Lung (tissue), 17 donors: ENCODE measurements at places on chromosomes 3 and 15. TPM values are rescaled to one million over a fixed set of nuclear protein-coding genes. Genes with fewer than 3 reads are reported as not detected.
A peak's percentile ranks its signal among the peaks of the same experiment; 100 is the strongest.

TLE3 gene
- total RNA-seq, result 74.4 TPM

GRCh38 chr15:68411343-68411675 is 20.7 kb downstream of the ITGA11 start:
- DNase-seq, result no peak
- H3K4me1 ChIP-seq, result no peaks in the 10 kb centered on the region
- no peak overlapping the region for H3K4me3 ChIP-seq
- H3K27ac ChIP-seq, result no peak overlapping the region
- H3K27me3 ChIP-seq, result peaks cover 3% of the 10 kb centered on the region
- H3K36me3 ChIP-seq, result no peaks in the 10 kb centered on the region

SERINC4 gene
- total RNA-seq, result 0.18 TPM

DNA sequence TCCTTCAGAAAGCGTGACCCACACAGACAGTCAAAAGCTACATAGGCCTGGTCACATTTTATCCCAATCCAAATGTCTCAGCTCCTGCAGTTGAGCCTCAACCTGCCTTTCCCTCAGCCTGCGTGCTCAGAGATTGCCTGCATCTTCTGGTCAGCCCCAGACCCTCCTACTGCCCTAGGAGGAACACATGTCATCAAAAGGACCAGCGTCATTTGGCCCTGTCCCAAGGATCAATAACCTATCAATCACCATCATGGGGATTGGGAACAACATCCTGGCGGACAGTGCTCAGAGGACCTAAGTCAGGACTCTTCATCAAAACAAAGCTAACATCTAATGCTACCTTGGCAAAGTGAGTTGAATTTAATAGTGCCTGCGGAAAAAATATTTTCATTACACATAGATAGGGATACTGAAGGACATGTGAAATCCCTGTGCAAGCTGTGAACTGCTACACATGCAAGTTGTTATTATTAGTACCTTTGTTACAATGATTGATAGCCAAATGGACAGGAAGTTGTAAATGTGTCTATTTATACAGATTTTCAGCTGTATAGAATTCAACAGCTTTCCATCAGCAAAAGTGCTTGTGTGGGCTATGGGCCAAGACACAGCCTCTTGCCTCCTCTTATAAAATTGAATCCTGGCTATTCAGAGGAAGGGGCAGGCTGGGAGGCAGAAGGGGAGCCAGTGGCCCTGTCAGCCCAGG is 47.7 kb downstream of the UMPS start:
- H3K4me1 ChIP-seq, result peaks cover 30% of the 10 kb centered on the region
- no peak overlapping the region for H3K4me3 ChIP-seq
- no peaks in the 10 kb centered on the region for H3K27me3 ChIP-seq
- DNase-seq, result no peak

SLITRK3 gene
- total RNA-seq, result 0.68 TPM

DNA sequence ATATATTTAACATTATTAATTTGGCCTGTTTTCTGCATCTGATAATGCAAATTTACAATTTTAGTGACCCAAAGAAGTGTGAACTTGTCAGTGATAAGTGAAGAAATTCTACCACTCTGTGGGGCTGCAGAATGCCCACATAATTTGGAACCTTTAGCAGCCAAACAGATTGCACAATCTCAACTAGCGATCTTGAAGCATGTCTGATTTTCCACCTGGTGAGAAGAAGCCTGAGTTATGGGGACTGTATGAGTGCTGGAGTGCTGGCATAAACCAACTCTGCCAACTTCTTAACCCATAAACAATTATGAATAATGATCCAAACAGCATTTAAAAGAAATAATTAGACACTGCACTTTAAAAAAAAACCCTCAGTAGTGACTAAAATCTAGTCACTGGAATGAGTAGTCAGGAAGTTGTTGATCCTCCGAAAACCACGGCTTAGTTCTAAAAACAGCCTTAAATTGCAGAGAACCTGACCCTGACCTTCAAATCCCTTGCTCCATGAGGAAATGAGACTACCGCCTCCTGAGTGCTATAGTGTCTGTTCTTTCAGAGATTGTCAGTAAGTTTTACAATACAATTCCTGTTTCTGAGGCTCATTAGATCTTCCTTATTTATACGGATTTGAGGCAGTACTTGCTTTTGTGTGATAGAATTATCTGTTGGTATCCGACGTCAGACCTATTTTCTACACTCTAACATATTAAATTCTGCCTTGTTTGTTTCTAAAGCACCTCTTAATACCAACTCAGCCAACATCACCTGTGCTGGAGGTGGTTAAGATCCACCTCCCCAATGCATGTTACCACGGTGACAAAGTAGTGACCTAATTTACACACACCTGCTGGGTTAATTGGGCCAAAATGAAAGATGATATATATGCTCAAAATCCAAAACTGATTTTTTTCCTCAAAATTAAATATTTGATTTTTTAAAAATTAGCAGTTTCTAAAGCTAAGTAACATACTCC is 267.7 kb downstream of the ZBTB20 start:
- no peaks in the 10 kb centered on the region for H3K27me3 ChIP-seq
- no peak for DNase-seq
- no peaks in the 10 kb centered on the region for H3K36me3 ChIP-seq
- peaks cover 25% of the 10 kb centered on the region for H3K4me1 ChIP-seq
- H3K27ac ChIP-seq, result no peak overlapping the region

POC1A gene
- total RNA-seq, result 3.9 TPM

GATM gene
- total RNA-seq, result 6.3 TPM

DNA sequence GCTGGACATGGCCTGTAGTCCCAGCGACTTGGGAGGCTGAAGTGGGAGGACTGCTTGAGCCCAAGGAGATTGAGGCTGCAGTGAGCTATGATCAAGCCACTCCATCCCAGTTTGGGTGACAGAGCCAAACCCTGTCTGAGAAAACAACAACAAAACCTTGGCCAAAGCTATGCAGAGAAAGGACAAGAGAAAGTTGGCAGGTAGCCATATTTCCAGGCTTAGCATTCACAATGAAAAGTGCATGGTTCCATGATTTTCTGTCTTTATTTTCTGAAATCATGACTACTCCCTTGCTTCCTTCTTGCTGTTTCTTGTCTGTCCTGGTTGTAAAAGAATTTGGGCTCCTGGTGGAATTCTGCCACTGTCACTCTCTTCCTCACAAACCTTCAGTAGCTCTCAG is 284.6 kb upstream of the C2CD4B start:
- no peak for DNase-seq
- H3K36me3 ChIP-seq, result no peaks in the 10 kb centered on the region
- peaks cover 18% of the 10 kb centered on the region for H3K4me1 ChIP-seq
- H3K27ac ChIP-seq, result no peak overlapping the region
- no peaks in the 10 kb centered on the region for H3K27me3 ChIP-seq

DNA sequence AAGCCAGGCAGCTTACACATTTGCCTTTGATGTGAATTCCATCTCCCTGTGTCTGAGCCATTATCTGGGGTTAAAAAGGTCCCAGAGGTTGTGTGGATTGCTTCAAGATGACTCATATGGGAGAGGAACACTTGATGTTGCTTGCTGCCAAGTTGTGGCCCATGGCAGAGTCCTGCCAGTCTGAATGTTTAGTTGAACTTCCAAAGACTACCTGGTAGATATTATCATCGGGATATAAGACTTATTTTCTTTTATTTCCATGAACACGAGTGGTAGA is 85.6 kb downstream of the TJP1 start:
- H3K27me3 ChIP-seq, result no peaks in the 10 kb centered on the region
- no peaks in the 10 kb centered on the region for H3K4me1 ChIP-seq
- peaks cover 14% of the 10 kb centered on the region for H3K36me3 ChIP-seq
- DNase-seq, result no peak

DNA sequence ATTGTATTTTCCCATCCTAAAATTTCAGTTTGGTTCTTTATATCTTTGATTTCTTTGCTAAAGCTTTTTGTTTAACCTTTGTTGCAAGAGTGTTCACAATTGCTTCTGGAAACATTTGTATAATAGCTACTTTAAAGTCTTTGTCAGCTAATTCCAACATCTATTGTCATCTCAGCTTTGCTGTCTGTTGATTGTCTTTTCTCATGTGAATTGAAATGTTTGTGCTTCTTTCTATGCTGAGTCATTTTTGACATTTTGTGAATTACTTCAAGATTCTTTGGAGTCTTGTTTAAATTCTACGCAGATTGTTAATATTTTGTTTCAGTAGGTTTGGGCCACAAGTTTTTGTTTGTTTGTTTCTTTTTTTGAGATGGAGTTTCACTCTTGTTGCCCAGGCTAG is 73.2 kb downstream of the SUCNR1 start:
- no peak overlapping the region for H3K4me3 ChIP-seq
- DNase-seq, result no peak
- no peaks in the 10 kb centered on the region for H3K36me3 ChIP-seq
- H3K27me3 ChIP-seq, result no peaks in the 10 kb centered on the region
- no peak overlapping the region for H3K27ac ChIP-seq
- no peaks in the 10 kb centered on the region for H3K4me1 ChIP-seq

GRCh38 chr3:38122712-38123290 is 14.1 kb downstream of the ACAA1 start:
- H3K27me3 ChIP-seq, result no peaks in the 10 kb centered on the region
- no peak overlapping the region for H3K4me3 ChIP-seq
- no peaks in the 10 kb centered on the region for H3K4me1 ChIP-seq
- DNase-seq, result no peak
- H3K27ac ChIP-seq, result no peak overlapping the region
- H3K36me3 ChIP-seq, result peaks cover 23% of the 10 kb centered on the region

DNA sequence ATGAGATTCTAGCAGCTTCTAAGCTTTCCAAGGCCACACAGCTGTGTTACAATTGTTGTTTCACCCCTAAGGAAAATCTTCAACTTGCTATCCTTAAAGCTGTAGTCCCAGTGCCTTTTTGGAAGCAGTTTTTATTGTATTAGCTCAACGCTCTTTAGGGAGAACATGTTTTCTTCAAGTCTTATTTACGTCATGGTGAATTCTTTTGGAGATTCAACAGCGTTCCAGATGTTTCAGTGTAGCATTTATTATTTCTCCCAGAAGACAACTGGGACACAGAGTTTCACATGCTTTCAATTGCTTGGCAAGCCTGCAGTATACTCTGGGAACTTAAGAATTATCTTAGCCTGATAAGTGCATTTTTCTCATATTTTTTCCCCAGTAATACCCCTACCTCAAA is 888.3 kb downstream of the PLOD2 start:
- H3K4me3 ChIP-seq, result no peak overlapping the region
- peak; percentile 35 for DNase-seq
- H3K27me3 ChIP-seq, result no peaks in the 10 kb centered on the region
- no peak overlapping the region for H3K27ac ChIP-seq

DNA sequence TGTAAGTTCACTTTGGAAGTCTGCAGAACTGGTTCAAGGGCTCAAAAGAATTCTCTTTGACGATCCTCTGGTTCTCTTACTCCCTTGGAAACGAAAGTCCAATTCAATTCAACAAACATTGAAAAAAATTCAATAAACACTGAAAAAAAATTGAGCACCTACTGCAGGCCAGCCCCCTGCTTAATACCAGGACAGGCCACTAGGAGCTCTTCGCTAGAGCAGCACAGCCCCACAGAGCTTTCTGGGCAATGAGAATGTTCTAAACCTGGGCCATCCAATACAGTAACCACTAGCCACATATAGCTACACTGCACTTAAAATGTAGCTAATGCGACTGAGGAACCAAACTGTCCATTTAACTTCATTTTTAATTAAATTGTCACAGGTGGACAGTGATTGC is 50.4 kb upstream of the DCLK3 start:
- peaks cover 5% of the 10 kb centered on the region for H3K4me1 ChIP-seq
- DNase-seq, result no peak
- no peak overlapping the region for H3K27ac ChIP-seq
- H3K4me3 ChIP-seq, result no peak overlapping the region
- H3K27me3 ChIP-seq, result no peaks in the 10 kb centered on the region
- H3K36me3 ChIP-seq, result no peaks in the 10 kb centered on the region

GRCh38 chr15:81270781-81271491 is 53.0 kb downstream of the STARD5 start:
- H3K27me3 ChIP-seq, result no peaks in the 10 kb centered on the region
- H3K4me3 ChIP-seq, result no peak overlapping the region
- no peaks in the 10 kb centered on the region for H3K4me1 ChIP-seq
- no peak overlapping the region for H3K27ac ChIP-seq
- no peak for DNase-seq
- peaks cover 4% of the 10 kb centered on the region for H3K36me3 ChIP-seq

DNA sequence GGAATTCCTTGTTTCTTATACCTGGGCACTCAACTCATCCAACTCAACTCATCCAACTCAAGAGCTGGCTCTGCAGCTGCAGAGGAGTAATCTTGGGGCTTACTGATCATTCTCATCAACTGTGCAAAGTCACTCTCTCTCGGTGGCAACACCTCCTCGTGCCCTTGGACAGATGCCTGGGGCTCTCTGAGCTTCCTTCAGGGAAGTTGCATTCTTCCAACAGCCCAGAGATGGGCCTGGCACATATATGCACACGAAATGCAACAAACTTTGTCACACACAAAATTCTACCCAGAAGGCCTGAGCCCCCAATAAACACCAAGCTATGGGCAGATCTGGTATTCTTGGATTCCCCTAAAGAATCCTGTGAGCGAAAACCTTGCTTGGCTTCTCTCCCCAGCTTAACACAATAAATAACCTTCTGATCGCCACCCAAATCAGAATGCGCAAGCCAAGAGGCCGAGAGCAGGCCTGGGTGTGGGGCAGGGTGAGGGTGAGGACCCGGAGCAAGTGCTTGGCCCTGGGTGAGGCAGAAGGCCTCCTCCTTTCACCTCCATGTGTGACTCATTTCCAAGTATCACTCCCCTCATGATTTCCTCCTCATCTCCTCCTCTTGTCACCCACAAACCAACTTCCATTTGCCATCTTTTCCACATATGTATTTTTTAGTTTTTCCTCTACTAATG is 15.4 kb downstream of the TGM5 start:
- no peak overlapping the region for H3K4me3 ChIP-seq
- no peaks in the 10 kb centered on the region for H3K36me3 ChIP-seq
- H3K4me1 ChIP-seq, result no peaks in the 10 kb centered on the region
- no peaks in the 10 kb centered on the region for H3K27me3 ChIP-seq
- H3K27ac ChIP-seq, result no peak overlapping the region

GRCh38 chr3:43023746-43024145 is 44.6 kb downstream of the GASK1A start:
- no peak overlapping the region for H3K4me3 ChIP-seq
- no peaks in the 10 kb centered on the region for H3K36me3 ChIP-seq
- H3K4me1 ChIP-seq, result peaks cover 2% of the 10 kb centered on the region
- no peak for DNase-seq
- no peak overlapping the region for H3K27ac ChIP-seq
